ENCODE measurements at places on chromosomes 3 and 15. TPM values are rescaled to one million over a fixed set of nuclear protein-coding genes. Genes with fewer than 3 reads are reported as not detected.
A peak's percentile ranks its signal among the peaks of the same experiment; 100 is the strongest.

CDCP1 gene
- 0.25 TPM for total RNA-seq

CORO2B gene
- total RNA-seq = 5.0 TPM

TRIM42 gene
- total RNA-seq = not detected

MAGI1 gene
- total RNA-seq = 36.6 TPM

CEP19 gene
- 1.5 TPM for total RNA-seq

SUSD5 gene
- 0.80 TPM for total RNA-seq

MYRIP gene
- 1.5 TPM for total RNA-seq

EPHA3 gene
- 3.5 TPM for total RNA-seq

CD96 gene
- 0.33 TPM for total RNA-seq

FRG2C gene
- total RNA-seq = not detected

SERPINI1 gene
- 10.6 TPM for total RNA-seq

CADM2 gene
- 4.3 TPM for total RNA-seq

- DNase-seq = no peak
Observed at GRCh38 chr3:8575364-8576104, 69.1 kb downstream of the SSUH2 start.

- no peak for DNase-seq
Observed at GRCh38 chr15:39125904-39126303, 455.0 kb upstream of the THBS1 start.

GRCh38 chr15:74525309-74525708 is 15.7 kb upstream of the ARID3B start:
- DNase-seq = no peak

DNA sequence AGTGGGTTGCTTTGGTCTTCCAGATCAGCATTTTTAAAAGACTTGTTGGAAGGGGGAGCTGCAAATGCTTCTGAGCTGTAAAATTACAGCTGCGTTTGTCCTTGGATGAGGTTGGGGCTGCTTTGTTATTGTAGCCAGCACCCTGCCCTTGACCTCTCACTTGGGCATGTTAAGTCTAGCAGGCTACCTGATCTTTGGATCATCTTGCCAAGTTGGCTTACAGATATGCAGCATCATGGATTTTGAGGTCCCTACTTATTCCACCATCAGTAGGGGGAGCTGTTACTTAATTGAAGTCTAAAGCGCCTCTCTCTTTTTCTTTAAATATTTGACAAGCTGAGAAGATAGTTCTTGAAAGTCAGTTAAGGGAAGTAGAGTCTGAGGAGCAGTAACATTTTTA is 793.0 kb downstream of the MCTP2 start:
- no peak for DNase-seq

- peak; percentile 69 for DNase-seq
Observed at GRCh38 chr3:122977746-122978466, 49.7 kb downstream of the SEMA5B start.

GRCh38 chr15:40048211-40048792 is 9.3 kb upstream of the SRP14 start:
- no peak for DNase-seq

DNA sequence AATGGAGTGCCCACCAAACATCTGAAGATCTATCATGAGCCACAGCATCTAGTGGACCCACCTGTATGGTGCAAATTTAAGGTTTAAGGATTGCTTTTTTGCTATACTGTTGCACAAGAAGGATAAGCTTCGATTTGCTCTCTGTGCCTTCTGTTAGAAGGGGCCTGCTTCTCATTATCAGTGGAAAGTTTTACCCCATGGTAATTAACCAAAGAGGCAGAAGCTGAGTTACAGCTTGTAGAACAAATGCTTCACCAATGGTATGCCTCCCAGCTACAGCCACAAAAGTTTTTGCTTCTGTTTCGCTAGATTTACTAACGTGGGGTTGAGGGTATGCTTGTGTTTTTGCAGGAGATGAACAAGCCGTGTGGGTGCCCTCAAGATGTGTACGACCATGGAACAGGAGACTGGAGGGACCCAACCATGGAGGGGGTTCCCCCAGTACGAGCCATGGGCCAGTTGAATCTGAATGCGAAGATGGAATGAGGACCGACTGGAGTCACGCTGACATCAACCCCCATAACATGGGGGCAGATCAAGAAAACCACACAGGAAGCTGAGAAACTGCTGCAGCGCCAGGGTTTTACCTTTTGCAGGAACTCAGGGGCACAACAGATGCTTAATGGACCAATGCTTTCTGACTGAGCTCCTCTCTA is 43.5 kb downstream of the ACAD9 start:
- no peak for DNase-seq

DNA sequence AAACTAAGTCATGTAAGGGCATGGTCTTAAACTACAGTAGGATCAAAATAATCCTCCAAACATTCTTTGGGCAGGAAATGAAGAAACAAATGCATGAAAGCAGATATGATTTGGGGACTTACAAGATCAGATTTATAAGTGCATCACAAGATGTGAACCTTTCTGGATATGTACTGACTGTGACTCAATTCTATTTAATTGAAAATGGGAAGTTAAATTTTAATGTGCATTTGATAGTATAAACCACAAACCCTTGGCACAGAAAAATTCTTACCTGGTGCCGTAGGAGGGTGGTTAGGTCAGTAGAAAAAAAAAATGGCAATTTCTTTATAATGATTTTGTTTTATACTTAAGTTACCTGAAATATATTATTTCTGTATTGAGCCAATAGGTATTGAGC is 262.5 kb upstream of the TGFBR2 start:
- no peak for DNase-seq

- peak; percentile 20 for DNase-seq
Observed at GRCh38 chr3:30354513-30354912, 251.9 kb upstream of the TGFBR2 start.

DNA sequence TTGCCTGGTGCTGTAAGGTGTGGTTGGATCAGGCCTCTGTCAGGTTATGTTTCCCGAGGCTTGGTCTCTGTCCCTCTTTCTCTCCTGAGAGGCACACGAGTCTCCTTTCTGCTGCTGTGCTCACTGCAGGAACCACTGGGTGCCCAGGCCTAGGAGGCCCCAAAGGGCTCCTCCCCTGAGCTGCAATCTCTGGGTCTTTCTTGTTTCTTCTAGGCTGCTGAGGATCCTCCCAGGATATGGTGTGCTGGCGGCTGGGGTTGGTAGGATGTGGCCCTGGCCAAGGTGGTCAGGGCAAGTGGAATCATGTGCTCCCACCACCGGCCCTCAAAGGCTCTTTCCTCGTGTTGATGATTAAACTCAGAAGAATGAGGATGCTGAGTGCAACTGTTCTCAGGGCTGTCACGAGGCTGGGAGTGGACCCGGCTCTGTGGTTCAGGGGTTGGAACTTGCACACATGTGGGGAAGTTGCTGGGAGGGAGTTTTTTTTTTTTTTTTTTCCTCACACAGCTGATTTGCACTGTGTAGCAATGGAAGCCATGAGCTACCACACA is 43.6 kb upstream of the CTSH start:
- peak; percentile 53 for DNase-seq

DNA sequence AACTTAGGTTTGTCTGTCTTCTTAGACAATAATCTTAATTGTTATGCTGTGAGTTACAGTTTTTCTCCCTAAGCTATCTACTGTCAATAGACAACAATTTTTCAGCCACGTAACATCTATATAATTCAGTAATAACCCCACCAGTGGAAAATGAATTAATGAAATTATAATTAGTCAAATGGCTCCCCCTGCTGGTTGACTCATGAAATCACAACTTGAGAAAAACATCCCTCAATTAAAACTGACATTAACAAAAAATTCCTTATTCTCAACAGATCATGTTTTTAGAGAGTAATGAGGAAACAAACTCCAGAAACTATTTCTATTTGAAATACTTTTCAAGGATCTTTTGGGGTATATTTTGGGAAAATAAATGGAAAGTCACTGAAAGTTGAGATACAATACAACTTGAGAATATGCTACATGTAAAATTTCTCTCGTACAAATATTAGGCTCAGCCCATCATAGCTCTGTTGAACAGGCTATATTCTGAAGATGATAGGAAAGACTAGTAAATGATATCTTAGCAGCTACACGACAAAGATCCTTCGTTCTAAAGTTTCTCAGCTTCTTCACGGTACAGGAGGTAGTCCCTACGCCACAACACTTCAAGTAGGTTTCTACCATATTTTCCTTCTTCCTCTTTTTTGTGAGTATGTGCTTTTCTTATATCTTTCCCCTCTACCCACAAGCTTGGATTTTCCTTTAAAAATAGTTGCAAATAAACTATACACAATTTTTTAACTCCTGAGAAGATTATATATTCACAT is 20.7 kb downstream of the PPP1R2 start:
- no peak for DNase-seq

GRCh38 chr3:12947504-12948369 is 106.4 kb upstream of the RPL32 start:
- DNase-seq = peak; percentile 75

DNA sequence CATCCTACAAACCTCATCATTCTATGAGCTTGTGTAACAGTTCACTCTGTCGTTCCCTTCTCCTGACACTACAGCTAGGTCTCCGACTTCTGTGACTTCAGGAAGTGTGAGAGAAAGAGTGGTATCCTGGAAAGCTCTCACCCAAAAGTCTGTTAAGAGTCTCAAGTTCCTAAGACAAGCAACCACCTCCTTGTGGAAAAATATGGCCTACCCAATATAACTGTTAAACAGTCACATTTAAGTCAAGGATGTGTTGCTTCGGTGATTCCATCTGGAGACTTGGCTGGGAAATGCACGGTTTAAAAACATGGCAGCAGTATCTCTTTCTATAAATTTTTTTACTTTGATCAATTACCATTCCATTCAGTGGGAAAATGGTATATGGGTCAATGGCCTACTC is 13.8 kb downstream of the FEZF2 start:
- no peak for DNase-seq

DNA sequence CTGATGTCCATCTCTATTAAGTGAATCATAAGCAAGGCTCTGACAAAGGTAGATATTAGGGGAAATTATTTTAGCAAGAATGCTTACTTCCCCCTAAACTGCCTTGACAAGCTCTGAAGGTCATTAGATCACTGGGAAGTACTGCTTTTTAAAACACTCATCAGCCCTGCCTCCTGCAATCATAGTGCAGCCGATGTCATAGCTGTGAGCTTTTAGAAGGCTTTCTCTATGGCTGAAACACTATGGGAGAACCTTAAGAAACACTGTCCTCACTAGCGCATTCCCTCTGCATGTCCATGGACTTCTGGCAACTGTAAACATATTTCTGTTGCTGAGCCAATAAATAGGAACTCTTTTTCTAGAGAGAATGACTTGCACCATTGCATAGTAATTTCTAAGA is 38.7 kb upstream of the PTPRG start:
- DNase-seq = no peak

DNA sequence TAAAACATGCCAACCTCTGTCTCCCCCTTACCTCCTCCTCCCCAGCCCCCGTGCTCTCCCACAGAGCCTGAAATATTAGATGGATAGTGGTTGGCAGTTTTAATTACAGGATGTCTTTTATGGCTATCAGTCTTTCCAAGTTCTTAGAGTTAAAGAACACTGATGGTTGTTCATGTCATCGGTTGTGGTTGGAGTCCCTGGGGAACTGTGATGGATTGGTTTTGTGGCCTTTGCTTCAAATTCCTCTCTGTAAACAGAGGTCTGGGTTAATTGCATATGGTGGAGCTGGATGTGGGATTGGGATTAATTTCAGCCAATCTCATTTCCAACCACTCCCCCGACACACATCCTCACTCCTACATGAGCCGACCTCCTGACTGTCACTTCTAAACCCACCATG is 164.5 kb upstream of the PROK2 start:
- DNase-seq = no peak

DNA sequence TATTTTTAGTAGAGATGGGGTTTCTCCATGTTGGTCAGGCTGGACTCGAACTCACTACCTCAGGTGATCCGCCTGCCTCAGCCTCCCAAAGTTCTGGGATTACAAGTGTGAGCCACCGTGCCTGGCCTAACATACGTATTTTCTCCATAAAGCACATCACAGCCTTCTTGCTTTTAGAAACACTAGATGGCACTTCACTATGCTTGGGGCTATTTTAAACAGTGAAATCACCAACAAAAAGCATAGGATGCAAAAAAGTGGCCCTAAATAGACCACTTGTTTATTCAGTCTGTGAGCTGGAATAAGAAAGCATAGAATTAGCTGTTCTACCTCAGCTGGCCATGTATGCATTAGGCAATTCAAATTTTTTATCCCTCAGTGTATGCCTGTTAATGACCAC is 46.0 kb downstream of the PRICKLE2 start:
- DNase-seq = no peak

DNA sequence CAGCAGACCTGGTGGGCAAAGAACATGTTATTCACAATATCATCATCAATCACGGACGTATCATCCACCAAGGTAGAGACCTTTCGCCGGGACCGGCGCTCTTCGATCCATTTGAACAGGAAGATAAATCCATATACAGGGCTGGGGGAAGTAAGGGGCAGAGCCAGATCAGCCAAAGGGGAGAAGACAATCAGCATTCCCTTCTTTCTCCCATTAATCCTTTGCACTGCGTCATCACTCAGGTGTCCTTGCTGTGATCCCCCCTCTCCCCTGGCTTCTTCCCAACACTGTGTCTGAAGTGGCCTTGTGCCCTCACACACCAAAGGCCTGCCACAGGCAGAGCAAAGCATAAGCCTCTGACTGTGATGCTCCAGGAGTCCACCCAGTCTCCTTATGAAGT is 36.4 kb downstream of the SEMA3G start:
- DNase-seq = peak; percentile 3

DNA sequence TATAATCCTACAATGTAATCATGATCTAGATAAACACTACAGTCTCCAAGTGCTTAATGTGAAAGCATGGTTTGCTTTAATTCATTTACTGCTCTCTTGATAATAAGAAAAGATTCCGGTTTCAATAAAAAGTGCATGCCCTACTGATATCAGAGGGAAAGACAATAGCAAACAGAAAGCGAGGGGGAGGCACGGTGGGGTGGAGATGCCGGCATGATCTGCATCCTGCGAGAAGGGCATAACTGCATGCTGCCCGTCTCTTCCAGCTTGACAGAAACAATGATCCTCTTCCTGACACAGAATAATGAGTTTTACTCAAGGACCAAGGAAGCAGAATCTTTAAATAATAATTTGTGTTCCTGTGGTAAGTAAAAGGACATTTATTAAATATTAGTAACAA is 51.7 kb downstream of the GOLIM4 start:
- no peak for DNase-seq

- no peak for DNase-seq
Observed at GRCh38 chr15:33773969-33774368, 194.3 kb upstream of the CHRM5 start.

- peak; percentile 36 for DNase-seq
Observed at GRCh38 chr15:65980824-65981456, 111.6 kb downstream of the RAB11A start.

- no peak for DNase-seq
Observed at GRCh38 chr3:62127116-62127515, 246.2 kb downstream of the FEZF2 start.

Data from left ventricle myocardium inferior (tissue), 1 donor.